ENCODE measurements at places on chromosomes 7 and 10.

GRCh38 chr10:86260564-86260963 lies 106.0 kb downstream of the GRID1 start:
- no peak for DNase-seq

- no peak for DNase-seq
Observed at GRCh38 chr7:17233603-17234002, 64.8 kb upstream of the AHR start.

DNA sequence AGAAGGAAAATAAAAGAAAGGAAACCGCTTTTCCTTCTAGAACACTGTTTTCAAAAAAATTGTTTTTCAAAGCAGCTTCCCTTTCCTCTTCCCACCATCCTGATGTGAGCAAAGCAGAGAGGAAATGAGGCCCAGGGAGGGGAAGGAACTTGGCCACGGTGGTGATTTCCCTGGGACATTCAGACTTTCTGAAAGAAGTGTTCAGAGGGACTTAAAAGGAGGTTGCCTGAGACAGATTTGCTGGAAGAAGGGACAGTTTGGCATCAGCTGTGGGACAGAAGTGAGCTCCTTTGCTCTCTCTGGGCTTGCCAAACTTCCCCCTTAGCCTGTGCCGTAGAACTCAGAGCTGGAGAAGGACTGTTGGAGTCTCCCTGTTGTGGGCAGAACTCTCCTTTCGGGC lies 30.3 kb downstream of the ADCYAP1R1 start:
- DNase-seq, result no peak

DNA sequence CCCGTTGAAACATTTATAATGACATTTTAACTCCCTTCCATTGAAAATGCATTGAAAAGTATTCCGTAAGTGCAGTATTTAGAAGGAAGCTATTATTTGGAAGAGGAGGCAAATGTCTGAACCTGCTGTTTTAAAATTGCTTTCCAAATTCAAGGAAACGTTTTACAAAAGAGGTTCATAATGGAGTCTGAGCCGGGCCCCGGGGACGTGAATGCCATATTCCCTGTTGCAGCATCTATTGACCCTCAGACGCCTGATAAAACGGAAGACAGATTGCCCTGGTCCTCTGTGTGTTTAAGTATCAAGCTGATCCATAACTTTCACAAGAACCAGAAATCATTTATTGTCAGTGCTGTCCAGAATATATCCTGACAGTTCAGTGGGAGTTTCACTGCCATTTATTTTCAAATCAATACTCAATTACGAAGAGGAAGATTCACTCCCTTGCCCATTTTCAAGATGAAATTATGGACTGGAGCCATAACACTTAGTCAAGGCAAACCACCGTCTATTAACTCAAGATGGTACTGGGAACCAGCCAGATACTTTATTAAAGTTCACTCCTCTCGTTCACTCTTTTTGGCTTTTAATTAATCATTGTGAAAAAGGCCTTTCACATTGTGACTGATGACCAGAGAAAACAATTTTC lies 435.7 kb upstream of the PFKP start:
- DNase-seq, result no peak

GRCh38 chr10:132113766-132114365 lies 48.1 kb downstream of the JAKMIP3 start:
- no peak for DNase-seq

- DNase-seq, result no peak
Observed at GRCh38 chr7:108284349-108285002, 154.3 kb upstream of the LAMB4 start.

GRCh38 chr7:94396596-94396995 lies 1.9 kb downstream of the COL1A2 start:
- no peak for DNase-seq

DNA sequence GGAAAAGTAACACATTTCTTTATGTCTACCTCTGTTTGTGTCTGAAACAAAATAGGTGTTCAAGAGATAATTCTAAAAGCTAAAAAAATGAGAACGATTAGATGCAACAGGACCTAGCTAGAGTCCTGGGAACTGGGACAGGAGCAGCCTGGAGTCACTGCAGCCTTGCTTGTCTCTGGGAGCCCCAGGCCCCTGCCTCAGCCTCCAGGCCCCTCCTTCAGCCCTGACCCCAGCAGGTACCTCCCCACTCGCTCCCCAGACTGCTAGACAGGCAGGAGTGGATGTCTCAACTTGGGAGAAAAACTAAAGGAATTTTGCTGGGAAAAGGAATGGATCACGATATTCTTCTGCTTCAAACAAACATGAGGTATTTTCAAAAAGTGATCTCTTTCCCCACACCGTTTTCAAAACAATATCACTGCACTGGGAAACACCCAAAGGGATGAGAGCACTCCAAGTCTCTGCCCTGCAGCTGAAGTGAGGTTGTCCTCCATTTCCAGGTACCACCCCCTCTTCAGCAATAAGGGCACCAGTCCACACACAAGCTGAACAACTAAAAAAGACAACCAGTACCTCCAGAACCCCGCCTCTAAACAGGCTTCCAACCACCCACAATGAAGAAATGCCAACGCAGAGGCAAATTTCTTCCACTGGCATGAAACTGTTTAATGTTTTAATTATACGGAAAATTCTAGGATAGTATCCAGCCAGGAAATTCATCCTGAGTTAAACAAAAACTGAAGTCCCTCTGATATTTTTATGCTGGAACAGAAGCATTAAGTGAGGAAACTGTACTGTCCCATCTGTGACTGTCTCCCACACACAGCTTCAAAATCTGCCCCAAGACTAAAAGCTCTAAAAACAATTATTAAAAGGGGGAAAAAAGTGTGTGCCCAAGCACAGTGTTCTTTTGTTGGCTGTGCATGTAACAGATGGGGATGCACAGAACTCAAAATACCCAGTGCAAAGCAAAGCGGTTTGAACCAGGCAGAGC lies 47.2 kb downstream of the XPNPEP1 start:
- DNase-seq, result no peak

DNA sequence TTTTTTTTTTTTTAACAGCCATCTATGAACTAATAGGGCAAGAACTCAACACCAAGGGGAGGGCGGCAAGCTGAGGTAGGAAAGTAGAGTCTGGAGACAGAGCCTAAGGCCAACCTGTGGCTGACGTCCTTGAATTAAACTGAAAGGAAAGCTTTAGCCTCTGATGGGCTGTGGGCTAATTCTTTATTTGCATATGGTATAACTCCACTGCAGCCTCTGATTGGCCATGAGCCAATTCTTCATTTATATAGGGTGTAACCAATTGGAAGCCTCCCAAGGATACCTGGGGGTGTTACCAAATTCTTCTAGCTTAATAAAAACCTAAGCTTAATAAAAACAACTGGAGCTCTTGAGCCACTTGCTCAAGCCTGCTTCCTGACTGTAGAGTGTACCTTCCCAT lies 10.3 kb downstream of the TYW1 start:
- DNase-seq, result no peak

DNA sequence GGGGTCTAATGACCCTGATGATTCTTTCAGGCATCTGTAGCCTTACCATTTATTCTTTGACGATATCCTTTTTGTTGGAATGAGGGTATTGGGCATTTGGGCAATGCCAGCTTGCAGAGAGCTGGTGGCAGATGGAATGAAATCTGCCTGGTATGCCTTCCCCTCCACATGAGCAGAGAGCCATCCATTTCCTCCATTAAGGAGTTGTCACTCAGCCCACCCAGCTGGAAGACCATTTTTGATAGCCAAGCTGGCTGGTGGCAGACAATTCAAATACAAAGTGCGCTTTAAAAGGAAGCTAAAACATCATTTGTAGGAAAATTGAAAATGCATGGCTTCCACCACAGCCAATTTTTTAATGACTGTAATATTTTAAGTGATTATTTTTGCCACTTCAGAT lies 240.1 kb upstream of the SLC26A5 start:
- no peak for DNase-seq

- DNase-seq, result no peak
Observed at GRCh38 chr10:75469006-75469616, 37.7 kb downstream of the LRMDA start.

- DNase-seq, result no peak
Observed at GRCh38 chr7:108402865-108403264, 53.4 kb downstream of the NRCAM start.

DNA sequence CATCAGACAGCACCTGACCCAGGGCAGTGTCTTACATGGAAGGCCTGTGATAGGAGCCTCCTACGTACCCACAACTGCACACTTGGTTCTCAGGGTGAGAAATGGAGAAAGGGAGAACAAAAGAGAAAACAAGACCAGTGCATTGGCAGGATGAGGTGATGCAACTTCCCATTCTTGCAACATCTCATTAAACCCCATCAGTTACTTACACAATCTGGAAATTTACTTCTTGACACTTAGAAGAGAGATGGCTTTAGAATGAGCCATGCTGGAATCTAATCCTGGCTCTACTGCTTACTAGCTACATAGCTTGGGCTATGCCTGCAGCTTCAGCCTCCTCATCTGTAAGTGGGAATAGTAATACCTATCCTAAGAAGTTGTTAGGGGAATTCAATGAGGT lies 391.7 kb downstream of the KCNMA1 start:
- DNase-seq, result no peak

GRCh38 chr7:128792471-128793180 lies 858 bp downstream of the CCDC136 start:
- DNase-seq, result no peak

DNA sequence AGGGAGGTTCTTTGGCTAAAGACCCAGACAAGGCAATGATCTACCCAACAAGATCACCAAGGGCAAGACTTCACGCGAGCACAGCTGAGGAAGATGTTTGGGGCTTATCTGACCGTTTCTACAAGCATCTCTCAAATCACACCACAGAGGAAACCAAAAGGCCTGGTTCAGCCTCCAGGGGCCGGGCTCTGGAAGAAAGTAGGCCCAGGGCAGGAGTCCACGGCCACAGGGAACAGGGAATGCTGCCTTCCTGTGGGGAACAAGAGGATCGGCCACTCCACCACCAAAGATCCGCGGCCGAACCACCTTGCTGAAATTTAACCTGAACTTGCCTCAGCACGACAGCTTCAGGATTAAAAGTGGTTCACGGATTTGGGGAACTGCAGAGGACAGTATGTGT lies 332.5 kb downstream of the PTPRN2 start:
- DNase-seq, result no peak

DNA sequence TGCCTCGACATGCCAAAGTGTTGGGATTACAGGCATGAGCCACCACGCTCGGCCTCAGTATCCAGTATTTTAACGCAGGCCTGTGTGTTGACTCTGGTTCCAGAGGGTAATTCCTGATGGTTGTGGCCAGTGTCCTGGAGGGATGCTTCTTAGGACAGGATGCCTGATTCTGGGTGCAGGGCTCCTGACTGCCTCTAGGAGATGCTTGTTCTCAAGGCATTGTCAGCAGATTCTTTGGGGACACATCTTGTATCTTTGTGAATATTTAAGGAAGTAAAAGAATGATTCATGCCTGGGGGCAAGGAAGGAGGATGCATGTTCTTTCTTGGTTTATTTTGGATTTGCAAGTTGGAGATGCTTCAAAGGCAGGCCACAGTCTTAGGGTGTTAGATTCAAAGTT lies 2.2 kb downstream of the ZDHHC4 start:
- no peak for DNase-seq

DNA sequence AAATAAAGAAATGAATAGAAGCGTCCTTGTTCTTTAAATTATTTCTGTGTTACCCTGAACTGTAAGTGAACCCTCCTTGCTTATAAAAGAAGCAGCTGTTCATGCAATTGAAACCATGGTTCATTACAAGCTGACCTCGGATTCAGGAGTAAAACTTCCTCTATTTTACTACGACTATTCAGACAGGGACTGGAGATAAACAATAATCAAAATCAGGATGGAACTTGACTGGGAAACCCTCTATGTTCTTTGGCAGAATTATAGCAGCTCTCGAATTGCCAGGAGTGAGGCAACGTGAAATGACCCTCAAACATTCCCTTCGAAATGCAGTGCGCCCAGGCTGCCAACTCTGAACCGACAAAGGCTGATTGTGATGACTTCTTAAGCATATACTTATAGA lies 172.1 kb downstream of the CYP26A1 start:
- DNase-seq, result no peak

DNA sequence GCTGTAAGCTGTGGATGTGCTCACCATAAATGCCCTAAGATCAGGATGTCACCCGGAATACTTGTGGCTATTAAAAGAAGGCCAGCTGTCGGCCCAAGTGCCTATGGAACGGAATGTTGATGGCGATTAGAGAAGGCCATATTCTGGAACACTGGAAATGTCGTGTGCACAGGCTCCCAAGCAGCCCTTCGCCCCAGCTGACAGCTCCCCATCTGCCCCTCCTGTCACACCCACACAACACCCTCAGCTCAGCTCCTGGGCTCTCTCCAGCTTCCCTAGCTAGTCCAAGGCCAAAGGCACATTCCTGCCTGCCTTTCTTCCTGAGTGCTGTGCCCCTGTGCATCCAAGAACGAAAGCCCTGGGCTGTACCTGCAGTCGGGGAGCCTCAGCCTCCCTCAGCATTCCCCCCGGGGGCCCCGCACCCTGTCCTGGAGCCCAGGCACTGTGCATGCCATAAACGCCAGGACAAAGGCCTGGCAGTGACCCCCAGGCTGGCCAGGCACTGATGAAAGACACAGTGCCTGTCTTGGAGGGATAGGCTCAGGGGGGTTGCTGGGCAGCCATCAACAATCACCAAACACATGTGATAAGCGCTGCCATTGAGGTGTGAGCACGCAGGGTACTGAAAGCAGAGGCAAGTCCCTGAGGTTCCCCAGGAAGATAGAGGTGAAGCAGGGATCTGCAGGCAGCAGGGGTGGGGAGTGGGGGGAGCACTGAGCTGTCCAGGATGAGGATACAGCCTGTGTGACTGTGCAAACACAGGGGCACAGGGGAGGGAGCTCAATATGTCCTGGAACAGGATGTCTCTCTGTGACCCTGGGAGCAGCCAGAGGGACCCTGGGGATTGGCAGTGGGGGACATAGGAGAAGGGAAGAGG lies 3.7 kb upstream of the LDB3 start:
- DNase-seq, result no peak

GRCh38 chr7:72213081-72213480 lies 199.1 kb downstream of the CALN1 start:
- DNase-seq, result no peak

- DNase-seq, result no peak
Observed at GRCh38 chr10:70652761-70653657, 19.3 kb upstream of the ADAMTS14 start.

DNA sequence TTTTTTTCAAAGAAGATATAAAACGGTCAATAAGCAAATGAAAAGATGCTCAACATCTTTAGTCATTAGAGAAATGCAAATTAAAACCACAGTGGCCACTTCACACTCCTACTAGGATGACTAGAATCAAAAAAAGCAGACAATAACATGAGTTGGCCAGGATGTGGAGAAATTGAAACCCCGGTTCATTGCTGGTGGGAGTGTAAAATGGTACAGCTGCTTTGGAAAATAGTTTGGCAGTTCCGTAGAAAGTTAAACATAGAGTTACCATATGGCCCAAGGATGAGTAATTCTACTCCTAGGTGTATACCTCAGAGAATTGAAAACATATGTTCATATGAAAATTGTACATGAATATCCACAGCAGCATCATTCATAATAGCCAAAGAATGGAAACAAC lies 573.3 kb downstream of the GALNT17 start:
- DNase-seq, result no peak

GRCh38 chr10:111430070-111430469 lies 353.2 kb downstream of the ADRA2A start:
- no peak for DNase-seq
